ENCODE measurements at places on chromosomes 16 and 17. TPM values are rescaled to one million over a fixed set of nuclear protein-coding genes. Genes with fewer than 3 reads are reported as not detected.

The GSPT1 gene
- total RNA-seq = 22.4 TPM

DNA sequence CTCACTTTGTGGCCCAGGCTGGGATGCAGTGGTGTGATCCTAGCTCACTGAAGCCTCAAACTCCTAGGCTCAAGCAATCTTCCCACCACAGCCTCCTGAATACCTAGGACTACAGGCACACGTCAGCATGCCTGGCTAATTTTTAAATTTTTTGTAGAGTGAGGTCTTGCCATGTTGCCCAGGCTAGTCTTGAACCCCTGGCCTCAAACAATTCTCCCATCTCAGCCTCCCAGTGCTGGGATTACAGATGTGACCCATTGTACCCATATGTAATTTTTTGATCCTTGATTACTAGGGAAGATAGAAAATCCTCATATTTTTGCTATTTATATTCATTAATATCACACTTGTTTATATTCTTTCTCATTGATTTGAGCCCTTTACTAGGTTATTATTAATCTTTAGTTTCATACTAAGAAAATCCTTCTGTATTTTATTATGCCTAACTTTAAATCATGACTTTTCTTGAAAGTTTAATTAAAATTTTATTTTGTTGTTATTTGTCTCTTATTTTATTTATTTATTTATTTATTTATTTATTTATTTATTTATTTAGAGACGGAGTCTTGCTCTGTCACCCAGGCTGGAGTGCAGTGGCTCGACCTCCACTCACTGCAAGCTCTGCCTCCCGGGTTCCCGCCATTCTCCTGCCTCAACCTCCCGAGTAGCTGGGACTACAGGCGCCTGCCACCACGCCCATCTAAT is 75.4 kb downstream of the BCAS3 start:
- H3K4me3 ChIP-seq = no peak overlapping the region
- H3K4me1 ChIP-seq = no peaks in the 10 kb centered on the region
- no peaks in the 10 kb centered on the region for H3K27me3 ChIP-seq
- H3K27ac ChIP-seq = no peak overlapping the region
- no peak for DNase-seq

GRCh38 chr17:49549311-49549605 is 26.4 kb upstream of the NXPH3 start:
- H3K27ac ChIP-seq = no peak overlapping the region
- H3K36me3 ChIP-seq = no peaks in the 10 kb centered on the region
- H3K27me3 ChIP-seq = no peaks in the 10 kb centered on the region
- DNase-seq = no peak
- H3K4me1 ChIP-seq = no peaks in the 10 kb centered on the region

- H3K27ac ChIP-seq = no peak overlapping the region
- no peak for DNase-seq
- no peak overlapping the region for H3K4me3 ChIP-seq
- peaks cover 12% of the 10 kb centered on the region for H3K4me1 ChIP-seq
- H3K36me3 ChIP-seq = no peaks in the 10 kb centered on the region
Observed at GRCh38 chr17:5365831-5366230, 53.6 kb downstream of the NUP88 start.

DNA sequence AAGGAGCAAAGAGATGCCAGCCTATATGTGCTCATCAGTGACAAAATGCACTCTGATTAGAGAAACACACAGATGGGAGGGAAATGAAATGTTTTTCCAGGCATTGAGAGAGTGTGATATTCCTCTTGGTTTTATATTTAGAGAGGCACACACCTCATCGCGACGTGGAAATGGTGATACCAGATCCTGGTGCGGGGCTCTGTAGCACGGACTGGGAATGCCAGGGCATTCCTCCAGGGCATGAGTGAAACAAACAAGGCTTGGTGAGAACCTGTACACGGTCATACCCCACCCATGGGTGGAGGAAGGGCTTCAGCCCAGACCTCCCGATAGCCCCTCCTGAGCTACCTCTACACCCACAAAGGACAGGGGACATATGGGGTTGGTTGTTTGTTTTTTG is 280.2 kb downstream of the C16orf95 start:
- no peak overlapping the region for H3K4me3 ChIP-seq
- no peaks in the 10 kb centered on the region for H3K27me3 ChIP-seq
- DNase-seq = no peak
- no peaks in the 10 kb centered on the region for H3K4me1 ChIP-seq

All from body of pancreas (tissue), 4 donors.